ENCODE measurements at places on chromosomes 3 and 15.

DNA sequence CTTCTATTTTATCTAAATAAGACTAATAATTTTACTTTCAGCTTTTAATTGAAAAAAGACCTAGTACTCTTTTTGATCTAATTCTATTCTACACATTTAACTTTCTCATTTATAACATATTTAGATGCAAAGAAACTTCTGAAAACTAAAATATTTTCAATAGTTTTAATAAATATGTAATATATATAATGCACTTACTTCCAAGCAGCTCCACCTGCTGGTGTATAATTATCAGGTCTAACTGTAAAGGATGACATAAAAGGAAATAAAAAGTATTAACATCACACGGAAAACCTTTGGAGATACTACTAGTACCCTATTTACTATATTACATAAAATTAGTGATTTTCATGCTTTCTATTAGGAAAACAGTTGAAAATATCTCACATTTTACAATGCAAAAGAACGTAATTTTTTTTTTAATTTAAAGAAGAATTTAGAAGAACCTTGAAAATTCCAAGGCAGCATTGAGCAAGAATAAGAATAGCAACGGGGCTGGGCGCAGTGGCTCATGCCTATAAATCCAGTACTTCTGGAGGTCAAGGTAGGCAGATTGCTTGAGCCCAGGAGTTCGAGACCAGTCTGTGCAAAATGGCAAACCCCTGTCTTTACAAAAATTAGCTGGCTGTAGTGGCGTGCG is 10.2 kb downstream of the PLSCR5 start:
- DNase-seq: peak; percentile 19

DNA sequence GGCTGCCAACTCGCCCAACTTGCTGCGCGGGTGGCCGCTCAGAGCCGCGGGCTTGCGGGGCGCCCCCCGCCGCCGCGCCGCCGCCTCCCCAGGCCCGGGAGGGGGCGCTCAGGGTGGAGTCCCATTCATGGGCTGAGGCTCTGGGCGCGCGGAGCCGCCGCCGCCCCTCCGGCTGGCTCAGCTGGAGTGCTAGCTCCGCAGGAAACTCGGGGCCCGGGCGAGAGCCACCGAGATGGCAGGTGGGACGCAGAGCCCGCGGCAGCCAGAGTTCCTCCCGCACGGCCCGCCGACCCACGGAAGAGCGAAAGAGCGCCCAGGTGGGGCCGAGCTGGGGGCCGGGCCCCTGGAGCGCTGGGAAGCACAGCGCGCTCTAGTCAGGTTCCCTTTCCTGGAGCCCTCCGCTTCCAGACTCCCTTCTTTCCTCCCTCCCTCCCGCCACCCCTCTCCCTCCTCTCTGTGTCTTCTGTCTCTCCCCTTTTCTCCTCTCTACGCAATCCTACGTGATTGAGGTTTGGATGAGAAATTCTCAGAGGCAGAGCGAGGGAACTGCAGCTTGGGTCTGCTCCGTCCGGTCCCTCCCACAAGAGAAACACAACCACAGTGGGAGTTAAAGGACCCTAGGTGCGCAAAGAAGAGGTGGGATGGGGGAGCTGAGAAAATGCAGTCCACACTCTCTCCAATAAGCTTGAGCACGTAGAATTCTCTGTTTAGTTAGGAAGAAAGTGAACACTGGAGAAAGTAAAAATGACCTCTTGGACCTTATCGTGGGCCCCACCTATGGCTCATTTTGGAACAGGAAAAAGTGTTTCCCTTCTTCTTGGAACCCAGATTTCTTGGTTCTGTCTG is 317.3 kb downstream of the FGF12 start:
- DNase-seq: no peak

DNA sequence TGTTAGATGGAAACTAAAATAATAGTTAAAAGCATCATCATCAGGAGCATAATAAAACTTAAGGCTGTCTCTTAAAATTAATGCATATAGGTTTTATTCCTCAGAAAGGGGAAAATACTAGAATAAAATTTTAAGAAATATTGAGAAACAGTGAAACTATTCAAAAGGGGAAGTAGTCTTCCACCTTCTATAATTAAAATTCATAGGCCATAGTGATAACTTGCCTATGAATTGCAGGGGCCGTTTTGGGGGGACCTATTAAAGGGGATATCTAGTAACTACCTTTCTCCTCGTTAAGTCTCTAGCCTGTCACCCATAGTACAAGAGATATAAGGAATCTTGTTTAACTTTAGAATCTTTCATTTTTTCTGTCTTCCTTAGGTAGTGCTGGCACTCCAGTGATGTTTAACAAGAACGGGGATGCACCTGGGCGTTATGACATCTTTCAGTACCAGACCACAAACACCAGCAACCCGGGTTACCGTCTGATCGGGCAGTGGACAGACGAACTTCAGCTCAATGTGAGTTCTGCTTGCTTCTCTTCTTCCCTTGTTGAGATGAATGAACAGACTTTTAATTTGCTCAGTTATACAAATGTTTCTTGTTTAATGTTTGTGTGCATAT is 600.4 kb downstream of the GRM7 start:
- DNase-seq: no peak

GRCh38 chr15:100580414-100580813 is 21.6 kb downstream of the LINS1 start:
- DNase-seq: no peak

- no peak for DNase-seq
Observed at GRCh38 chr3:11907667-11908660, 61.3 kb upstream of the TAMM41 start.

GRCh38 chr3:5312290-5312689 is 124.8 kb downstream of the EDEM1 start:
- DNase-seq: no peak

GRCh38 chr3:171788546-171789351 is 21.5 kb downstream of the PLD1 start:
- no peak for DNase-seq

DNA sequence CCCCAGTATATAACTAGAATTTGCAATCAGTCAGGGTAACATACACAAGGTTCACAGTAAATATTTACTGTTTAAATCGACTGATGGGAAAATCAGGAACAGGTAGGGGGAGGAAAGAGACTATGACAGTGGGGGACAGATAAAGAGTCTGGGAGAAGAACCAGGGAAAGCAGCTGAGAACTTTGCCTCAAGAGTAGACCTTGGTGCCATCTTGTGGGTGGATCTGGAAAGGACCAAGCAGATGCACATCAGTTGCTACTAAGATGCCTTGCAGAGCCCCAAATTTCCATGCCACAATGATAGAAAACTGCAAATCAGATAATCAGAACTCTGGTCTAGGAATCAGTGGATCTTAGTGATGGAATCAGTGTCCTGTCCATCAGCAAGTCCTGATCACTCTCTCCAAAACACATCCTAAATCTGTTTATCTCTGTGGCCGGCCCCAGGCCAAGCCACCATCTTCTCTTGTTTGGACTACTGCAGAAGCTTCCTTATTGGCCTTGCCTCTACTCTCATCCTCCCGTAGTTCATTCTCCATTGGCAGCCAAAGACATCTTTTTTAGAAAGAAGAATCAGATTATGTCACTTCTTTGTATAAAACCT is 62.7 kb downstream of the PDE8A start:
- DNase-seq: peak; percentile 39

DNA sequence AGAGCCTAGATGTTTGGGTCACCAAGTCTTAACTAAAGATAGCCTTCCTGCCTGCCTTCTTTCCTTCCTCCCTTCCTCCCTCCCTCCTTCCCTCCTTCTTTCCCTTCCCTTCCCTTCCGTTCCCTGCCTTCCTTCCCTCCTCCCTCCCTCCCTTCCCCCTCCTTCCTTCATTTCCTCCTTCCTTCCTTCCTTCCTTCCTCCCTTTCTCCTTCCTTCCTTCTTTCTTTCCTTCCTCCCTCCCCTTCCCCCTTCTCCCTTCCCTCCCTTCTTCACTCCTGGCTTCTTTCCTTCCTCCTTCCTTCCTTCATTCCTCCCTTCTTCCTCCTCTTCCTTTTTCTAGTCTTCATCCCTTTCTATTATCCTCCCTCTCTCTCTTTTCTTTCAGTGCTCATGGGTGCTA is 2.0 kb downstream of the DNAJB8 start:
- DNase-seq: no peak

GRCh38 chr15:73937296-73937695 is 11.0 kb downstream of the LOXL1 start:
- no peak for DNase-seq
